Hindlimb muscle (tissue), 1 donor: ENCODE measurements at places on chromosomes 7 and 10.
A peak's percentile ranks its signal among the peaks of the same experiment; 100 is the strongest.

GRCh38 chr10:98533746-98534445 is 87.2 kb upstream of the HPS1 start:
- no peak for DNase-seq

DNA sequence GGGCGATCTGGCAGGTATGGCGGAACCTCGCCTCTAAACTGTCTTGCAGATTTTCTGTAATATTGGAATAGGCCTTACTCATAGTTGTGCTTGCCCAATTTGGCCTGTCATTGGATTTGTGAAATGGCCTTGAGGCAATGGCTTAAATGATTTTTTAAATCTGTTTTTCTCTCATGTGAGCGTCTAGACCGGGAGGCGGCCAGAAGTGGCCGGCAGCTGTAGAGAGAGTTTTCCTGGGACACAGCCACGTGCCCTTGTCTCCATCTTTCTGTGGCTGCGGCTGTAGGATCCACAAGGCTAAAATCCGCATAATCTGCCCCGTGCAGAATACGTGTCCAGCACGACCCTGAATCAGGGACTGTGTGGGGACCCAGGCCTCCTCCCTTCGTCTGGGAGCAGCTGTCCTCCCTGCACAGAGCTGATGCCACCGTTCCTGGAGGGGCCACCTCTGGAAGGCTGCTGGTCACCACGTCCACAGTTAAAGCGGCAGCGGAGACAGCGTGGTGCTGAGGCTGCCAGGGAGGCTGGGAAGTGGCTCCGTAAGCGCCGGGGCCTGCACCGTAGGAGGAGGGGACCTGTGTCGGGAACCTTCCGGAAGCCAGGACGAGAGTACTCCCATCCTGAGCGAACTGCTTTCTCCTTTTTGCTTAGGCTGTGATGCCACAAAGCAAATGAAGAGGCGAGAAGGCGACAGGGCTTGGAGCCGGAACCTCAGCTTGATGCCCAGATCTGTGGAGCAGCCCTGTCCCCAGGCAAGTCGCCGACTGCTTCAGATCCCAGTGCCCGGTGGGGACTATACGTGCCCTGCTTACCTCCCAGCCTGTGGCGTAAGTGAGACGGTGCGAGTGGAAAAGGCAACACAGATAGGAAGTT is 99.8 kb downstream of the DYNC2I1 start:
- DNase-seq: no peak

DNA sequence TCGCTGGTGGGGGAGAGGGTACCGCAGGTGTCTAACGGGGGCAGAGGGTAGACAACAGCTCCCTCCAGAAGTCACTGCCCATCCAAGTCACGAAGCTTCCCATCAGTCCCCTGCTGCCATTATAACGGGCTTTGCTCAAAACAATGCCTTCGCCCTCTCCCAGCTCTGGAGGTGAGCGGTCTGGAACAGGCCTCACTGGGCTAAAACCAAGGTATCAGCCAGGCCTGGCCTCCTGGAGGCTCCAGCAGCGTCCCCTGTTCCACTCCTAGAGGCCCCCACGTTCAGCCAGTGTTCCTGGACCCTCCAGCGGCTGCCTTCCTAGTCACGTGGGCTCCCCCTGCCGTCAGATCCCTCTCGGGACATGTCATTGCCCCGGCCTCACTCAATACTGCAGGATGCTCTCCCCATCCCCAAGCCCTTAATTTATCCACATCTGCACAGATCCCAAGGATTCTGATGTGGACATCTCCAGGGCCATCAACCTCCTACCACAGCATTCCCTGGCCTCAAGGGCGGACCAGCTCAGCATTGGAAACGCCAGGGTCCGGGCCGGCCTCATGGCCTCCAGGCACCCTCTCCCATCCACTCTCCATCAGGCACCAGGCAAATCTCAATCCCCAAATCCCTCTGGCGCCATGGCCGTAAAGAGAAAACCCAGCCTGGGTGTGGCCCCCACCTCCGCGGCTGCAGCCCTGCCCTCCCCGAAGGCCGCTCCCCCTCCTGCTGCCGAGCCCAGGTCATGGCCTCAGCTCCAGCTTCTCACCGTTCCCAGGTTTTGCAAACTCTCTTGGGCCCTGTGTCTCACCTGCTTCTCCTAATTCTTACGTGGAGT is 104.1 kb upstream of the FAM20C start:
- DNase-seq: no peak

DNA sequence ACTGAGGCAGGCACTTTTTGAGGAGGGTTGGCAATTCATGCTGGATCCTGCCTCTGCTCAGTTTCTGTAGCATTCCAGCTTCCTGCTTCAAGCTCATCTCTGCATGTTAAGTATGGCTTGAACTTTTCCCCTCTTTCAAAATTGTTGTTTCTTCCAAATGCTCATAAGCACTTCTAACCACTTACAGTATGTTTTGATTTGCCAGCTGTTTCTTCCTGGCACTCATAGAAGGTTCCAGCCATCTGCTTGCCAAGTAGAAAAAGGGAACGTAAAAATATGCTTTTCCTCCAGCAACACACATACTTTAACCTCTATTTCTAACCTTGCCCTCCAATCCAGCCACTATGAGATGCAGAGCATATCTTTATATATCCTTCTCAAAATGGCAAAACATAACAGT is 692.6 kb upstream of the COBL start:
- peak; percentile 16 for DNase-seq

DNA sequence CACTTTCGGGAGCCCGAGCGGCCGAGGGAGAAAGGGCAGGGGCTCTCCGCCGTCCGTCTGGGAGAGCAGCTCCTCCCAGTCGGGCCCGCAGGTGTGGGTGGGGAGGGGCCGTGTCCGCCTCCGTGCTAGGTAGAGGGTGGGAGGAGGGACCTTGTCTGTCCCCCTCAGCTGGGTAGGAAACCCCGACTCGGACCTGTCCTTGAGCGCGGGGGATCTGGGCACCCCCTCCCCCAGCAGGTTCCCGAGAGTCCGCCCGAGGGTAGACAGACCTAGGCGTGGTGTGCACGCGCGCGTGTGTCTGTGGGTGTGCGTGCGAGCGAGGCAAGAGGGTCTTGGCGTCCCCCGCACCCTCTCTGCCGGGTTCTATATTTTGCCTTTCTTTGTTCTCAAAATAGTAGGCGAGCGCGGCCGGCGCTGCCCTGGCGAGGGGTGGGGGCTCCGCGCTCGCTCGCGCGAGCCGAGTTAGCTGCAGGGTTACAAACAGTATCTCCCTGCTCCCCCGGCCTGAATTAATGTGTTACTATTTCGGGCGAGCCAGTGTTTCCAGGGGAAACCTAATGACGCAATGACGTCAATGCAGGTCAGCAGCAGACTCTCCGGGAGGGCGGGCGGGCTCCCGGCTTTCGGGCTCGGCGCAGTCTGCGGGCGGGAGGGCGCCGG is 73.9 kb upstream of the LEP start:
- peak; percentile 31 for DNase-seq

GRCh38 chr10:49311555-49312236 is 12.7 kb downstream of the C10orf71 start:
- DNase-seq: no peak

GRCh38 chr7:113606325-113606724 is 312.5 kb downstream of the PPP1R3A start:
- DNase-seq: no peak

GRCh38 chr7:95904099-95904498 is 131.7 kb downstream of the DYNC1I1 start:
- no peak for DNase-seq

GRCh38 chr10:132347211-132347930 is 15.4 kb downstream of the LRRC27 start:
- no peak for DNase-seq

- no peak for DNase-seq
Observed at GRCh38 chr7:152899004-152899403, 139.5 kb downstream of the ACTR3B start.

DNA sequence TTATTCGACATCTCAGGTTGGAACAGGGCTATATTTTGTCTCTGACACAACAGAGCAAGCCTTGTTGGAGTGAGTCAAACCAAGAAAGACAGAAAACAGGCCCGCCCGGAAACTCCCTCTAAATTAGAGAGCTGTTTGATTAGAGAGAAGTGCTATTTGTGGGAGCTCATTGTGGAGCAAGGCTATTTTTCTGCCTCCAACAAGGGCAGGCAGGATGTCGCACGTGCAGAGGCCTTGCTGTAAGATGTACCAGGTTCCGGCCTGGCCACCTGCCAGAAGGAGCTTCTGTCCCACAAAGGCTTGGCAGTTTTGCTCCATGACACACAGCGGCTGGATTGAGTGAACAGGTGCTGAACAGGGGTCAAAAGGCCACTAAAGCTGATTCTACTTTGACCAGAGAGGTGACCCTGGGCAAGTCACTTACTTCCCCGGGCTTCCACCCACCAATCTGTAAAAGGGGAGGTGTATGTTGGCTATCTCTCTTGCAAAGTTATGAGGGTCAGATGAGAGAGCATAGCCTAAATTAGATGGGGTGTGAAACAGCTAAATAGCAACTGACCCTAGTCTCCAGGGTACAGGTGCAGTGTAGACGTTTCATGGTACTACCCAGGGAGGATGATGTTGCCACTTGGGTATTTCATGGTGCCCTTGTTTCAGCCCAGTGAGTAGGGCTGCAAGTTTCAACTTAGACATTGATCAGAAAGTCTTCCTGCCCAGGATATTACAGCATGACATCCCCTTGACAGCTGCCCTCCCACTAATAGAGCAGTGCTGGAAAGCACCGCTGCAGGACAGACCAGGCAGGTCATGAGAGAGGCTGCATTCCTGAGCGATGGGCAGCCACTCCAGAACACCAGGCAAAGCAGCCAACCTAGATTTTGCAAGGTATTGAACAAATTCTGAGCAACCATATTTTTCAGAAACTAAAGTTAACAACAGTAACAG is 62.0 kb downstream of the VSTM4 start:
- DNase-seq: no peak

- DNase-seq: peak; percentile 19
Observed at GRCh38 chr7:12609561-12609960, 39.0 kb downstream of the SCIN start.

DNA sequence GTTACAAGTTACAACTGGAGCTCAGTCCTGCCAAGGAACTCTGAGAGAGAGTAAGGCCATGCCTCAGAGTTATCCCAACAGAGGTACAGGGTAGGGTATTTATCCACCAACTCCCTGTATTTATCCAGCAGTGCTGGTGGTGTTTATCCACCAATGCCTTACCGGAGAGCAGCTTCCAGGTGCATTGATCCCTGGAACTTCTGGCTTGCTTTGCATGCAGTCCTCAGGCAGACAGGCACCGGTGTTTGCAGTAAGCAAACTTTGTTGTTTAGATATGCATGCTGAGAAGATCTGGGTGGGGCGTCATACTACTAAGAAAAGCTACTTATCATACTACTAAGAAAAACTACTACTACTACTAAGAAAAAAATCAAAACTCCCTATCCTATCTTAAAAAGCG is 92.4 kb downstream of the CYP26A1 start:
- DNase-seq: no peak

DNA sequence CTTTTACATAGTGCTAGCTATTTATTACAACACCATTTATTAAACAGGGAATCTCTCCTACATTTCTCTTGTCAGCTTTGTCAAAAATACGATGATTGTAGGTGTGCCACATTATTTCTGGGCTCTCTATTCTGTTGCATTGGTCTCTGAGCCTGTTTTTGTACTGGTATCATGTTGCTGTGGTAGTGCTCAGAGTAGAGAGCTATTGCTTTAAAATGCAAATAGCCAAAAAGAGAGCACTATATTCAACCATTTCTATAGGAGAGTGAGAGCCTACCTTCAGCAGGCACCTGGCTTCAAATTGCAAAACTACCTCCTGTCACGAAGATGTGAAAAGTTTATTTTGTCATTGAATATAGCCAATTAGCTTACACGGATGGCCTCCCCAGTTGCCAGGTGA is 8.1 kb downstream of the ZNF92 start:
- DNase-seq: no peak

GRCh38 chr10:33618196-33618595 is 283.7 kb upstream of the NRP1 start:
- DNase-seq: no peak

DNA sequence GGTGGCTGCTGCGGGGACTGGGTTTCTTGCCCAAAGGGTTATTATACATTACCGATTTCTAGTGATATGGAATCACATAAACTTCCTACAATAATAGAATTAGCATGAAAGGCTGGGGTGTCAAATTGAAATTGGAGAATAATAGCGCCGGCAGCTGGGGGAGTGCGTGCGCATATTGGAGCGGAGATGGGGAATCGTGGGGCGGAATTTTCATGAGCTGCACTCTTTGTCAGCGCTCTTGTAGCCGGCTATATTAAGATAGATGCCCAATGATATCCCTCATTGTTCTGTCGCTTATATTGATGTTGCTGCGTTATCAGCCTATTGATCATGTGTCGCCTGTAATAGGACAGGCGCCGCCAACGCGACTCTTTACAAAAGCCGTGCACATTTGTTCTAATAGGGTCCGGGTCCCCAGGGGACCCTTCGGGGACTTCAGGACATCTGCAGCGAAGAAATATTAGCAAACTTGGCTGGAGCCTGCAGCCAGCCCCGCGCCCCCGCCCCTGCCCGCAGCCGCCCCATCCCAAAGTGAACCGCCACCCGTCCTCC is 5.1 kb downstream of the UNCX start:
- DNase-seq: no peak

- no peak for DNase-seq
Observed at GRCh38 chr10:118732245-118733165, 22.3 kb downstream of the CACUL1 start.

GRCh38 chr10:49647554-49647953 is 31.9 kb upstream of the C10orf53 start:
- no peak for DNase-seq

DNA sequence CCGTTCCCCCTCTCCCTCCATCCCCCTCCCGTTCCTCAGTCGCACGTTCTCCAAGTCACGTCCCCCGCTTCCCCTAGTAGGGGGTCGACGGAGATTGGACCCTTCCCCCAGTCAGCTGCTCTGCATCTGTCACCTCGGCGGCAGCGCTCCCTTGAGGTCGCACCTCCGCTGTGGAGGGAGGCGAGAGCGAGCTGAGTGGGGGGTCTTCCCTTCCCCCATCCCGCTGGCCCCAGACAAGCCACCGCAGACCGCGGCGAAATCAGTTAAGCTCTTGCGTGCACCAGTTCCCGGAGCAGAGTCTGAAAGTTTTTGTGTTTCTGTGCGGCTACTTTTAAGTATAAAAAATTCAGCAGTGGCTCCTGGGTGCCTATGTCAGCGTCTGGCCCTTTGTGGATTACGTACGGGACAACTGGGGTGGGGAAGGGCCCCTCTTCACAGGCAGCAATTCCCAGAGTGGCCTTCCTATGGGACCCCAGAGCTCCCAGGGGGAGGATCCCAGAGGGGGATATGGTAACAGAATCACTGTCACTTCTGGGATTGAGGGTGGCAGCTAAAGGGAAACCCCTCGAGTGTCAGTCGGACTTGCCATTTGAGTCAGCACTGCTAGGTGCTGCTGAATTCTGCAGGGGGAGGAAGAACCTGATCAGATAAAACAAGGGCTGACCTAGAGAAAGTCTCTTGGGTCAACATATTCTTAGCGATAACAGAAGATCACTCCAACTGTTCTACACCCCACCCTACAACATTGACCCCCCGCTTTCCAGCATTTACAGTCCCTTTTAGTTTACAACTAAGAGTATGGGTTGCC is 12.5 kb upstream of the DDIT4 start:
- no peak for DNase-seq

- DNase-seq: no peak
Observed at GRCh38 chr7:112358513-112358912, 91.7 kb upstream of the IFRD1 start.

DNA sequence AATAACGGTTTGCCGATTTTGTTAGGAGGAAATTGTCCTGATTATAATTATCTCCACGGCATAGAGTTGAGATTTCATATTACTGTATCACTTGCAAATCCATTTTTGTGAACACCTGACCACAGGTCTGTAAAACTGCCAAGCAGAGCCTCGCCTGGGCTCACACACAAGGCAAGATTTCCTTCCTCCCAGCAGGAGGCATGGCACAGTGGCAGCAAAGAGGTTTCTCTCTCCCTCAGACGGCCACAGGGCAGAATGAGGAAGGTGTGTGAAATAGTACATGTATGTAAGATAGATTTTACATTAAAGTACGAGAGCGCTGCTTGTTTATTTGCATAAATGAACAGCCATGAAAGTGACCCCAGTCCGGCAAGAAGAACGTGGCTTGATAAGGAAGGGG is 130.1 kb downstream of the CELF2 start:
- DNase-seq: no peak
